ENCODE measurements at places on chromosomes 13 and 19. TPM values are rescaled to one million over a fixed set of nuclear protein-coding genes. Genes with fewer than 3 reads are reported as not detected.

The CABP5 gene
- not detected for total RNA-seq

- DNase-seq: no peak
These were observed 20.8 kb downstream of the ZSCAN5C start for GRCh38 chr19:56222901-56223300.

The SLAIN1 gene
- total RNA-seq: 314 TPM

GRCh38 chr19:17079710-17080439 lies 4.3 kb downstream of the MYO9B start:
- peak; percentile 59 for DNase-seq

GRCh38 chr13:112692104-112692503 lies 2.3 kb downstream of the ATP11A start:
- DNase-seq: no peak

GRCh38 chr13:114140906-114141250 lies 8.5 kb upstream of the RASA3 start:
- no peak for DNase-seq

GRCh38 chr19:50482271-50482855 lies 5.7 kb upstream of the GARIN5A start:
- DNase-seq: no peak

- DNase-seq: no peak
These were observed 18.7 kb upstream of the QTRT1 start for GRCh38 chr19:10682397-10683063.

GRCh38 chr13:44967704-44968433 lies 21.4 kb downstream of the NUFIP1 start:
- no peak for DNase-seq

- no peak for DNase-seq
These were observed 56.4 kb upstream of the MIR17HG start for GRCh38 chr13:91291078-91291477.
